ENCODE measurements at places on chromosomes 1 and 21.

DNA sequence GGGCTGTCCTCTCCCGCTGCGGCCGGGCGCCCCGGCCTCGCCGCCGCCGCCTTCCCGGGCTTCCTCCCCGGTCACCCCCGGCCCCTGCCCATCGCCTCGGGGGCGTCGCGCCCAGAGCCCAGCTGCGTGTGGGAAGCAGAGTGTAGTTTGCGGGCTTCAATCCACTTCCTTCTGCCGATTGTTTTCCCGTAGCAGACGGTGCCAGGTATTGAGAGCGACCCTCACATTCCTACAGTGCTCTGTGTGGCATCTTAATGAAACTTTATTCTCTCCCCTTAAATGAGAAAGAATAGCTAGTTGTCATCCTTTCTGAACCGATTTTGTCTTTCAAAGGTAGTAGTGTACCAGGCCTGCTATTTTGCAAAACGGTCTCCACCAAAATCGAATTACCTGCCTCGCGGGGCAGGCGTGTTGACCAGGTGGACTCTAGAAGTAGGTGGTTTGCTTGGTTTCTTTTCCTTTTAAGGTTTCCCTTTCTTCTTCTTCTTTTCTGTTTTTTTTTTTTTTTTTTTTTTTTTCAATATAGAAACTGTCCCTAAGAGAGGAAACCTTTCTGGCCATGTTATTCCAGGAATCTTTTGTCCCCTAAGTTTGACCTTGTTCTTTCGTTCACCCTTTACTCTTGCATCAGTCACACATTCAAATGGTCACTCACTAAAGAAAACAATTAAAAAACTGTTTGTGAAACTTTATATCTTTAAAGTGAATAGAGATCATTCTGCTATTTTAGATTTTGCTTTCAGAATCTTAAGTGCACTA is 881 bp downstream of the USP25 start:
- no peak for DNase-seq

- DNase-seq = no peak
Measured at GRCh38 chr1:244065960-244066388, 14.9 kb downstream of the ZBTB18 start.

DNA sequence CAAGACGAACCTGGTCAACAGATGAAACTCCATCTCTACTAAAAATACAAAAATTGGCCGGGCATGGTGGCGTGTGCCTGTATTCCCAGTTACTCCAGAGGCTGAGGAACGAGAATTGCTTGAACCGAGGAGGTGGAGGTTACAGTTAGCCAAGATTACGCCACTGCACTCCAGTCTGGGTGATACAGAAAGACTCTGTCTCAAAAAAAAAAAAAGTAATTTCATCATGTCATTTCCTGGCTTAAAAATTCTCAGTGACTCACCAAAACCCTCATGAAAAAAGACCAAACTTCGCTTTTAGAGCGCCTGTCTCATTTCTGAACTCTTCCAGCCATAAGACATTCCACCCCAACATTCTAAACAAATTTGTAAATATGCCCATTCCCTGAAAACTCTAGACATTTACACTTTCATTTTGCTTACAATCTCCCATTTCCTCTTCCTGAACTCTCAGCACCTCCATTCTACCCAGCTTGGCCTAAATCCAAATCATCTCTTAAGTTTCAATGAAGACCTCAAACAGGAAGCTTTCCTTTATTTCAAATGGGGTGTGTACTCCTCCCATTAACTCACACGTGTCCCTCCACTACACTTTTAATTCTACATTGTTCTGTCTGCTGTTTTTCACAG is 50.5 kb upstream of the PRRC2C start:
- no peak for DNase-seq

DNA sequence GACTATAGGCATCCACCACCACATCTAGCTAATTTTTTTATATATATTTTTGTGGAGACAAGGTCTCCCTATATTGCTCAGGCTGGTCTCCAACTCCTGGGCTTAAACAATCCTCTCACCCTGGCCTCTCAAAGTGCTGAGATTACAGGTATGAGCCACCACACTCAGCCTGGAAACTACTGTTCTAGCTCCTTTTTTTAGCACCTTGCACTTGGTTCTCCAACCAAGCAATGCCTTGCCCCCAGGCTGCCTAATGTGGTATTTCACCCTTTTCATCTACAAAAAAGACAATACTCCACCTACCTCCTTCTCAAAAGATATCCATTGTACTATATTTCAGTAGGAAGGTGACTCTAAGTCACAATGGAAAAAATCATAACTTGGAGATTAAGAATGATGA is 6.7 kb downstream of the ARNT start:
- DNase-seq = no peak

- no peak for DNase-seq
Measured at GRCh38 chr1:170618421-170618820, 45.5 kb upstream of the PRRX1 start.

DNA sequence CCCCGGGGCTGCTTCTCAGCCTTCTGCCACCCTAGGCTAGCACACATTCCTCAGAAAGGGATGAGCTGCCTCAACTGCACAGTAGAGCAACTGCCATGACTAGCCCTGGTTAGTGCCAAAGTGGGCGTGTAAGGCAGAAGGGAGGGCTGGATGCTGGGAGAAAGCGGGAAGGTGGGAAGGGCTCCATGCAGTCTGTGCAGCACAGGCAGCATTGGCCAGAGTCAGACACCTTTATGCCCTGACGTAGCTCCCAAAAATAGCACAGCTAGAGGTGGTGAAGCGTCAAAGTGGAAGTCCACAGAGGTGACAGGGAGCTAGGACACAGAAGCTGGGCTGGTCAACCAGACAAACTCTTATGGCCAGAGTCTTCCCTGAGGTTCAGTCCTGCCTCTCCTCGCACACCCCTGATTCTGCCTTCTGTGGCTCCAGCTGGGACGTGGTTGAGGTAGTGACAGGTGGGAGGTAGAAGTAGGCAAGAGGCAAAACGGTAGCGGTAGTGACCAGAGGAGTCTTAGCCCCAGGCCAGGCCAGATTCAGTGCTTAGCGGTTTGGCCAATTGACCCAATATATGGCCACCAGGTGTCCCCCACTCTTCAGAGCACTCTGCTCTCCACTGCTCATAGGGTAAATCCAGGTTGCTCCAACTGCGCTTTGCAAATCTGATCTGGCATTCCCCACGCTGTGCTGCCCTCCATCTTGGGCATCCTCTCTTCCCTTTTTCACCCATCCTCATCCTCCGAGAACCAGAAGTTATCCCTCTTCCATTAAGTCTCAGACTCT is 45.6 kb downstream of the DDX20 start:
- no peak for DNase-seq

GRCh38 chr21:38954588-38955004 is 148.9 kb downstream of the ETS2 start:
- DNase-seq = no peak

DNA sequence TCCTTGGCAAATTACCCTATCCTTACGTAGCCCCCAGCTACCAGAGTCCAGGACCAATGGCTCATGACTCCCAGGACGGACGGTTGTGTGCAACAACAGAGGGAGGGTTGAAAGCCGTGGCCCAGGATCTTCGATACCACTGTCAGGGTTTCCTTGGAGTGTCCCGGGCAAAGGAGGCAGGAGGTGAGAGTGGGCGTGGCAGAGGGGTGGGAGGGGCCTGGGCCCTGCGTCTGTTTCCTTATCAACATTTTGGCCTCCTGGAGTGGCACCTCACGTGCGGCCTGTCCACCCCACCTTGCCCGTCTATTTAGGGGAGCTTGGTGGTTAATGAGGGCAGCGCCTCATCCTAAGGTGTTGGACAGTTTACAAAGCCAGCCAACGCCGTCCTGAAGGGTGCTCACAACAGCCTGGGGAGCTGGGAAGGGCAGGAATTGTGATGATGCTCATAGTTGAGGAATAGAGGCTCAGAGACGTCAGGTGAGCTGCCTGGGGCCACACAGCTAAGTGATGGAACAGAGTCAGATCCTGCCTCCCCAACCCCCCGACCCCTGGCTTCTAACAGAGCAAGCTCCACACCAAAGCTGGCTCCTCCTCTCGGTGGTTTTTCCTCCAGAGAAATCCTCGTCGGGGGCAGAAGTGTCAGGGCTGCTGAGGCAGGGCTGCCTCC is 17.4 kb upstream of the ARHGEF10L start:
- no peak for DNase-seq

DNA sequence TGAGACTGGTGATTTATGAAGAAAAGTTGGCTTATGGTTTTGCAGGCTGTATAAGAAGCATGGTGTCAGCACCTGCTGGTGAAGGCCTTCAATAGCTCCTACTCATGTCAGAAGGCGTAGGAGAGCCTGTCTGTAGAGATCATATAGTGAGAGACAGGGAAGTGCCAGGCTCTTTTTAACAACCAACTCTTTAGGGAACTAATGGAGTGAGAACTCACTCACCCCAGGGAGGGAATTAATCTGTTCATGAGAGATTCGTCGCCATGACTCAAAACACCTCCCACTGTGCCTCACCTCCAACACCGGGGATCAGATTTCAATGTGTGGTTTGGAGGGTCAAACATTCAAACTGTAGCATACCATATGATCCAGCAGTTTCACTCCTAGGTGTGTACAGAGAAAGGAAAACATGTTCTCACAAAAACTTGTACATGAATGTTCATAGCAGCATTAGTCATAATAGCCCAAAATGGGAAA is 72.6 kb downstream of the TTC3 start:
- DNase-seq = no peak

GRCh38 chr1:210328032-210328745 is 513 bp upstream of the HHAT start:
- DNase-seq = no peak

DNA sequence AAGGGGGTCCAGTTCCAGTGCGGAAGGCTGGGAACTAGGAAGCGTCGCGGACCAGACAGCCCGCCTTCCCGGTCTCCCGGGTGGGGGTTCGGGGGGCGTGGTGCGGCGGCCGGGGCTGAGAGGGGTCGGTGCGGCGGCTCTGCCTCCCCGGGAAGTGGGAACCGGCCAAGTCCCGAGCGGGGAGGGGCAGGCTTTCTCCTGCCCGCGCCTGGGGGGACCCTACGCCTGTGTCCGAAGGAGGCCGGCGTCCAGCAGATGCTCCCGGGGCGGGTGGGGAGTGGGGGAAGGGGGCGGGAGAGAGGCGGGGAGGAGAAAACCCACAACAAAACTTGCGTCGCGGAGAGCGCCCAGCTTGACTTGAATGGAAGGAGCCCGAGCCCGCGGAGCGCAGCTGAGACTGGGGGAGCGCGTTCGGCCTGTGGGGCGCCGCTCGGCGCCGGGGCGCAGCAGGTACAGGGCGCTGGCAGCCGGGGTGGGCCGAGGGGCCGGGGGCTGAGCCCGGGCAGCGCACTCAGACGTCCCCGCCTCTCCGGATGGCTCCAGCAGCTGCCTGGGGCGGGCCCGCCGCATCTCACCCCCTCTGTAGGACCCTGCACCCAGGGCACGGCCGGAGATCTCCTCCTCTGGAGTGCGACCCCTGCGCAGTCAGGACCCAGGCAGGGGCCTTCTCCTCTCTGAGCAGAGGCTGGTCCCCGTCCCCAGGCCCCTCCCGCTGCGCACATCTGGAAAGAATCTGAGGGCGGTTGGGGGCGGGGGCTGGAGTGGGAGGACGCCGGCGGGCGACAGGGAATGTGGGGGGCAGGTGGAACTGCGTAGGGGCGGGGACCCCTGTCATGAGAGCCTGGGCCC is at the start of gene PODN:
TSS of gene PODN (plus strand) at position 355 of the 849 bp plus-strand sequence. CDS start 7,643 bp downstream, outside the sequence.
- no peak for DNase-seq

- DNase-seq = no peak
Measured at GRCh38 chr1:14769486-14770274, 171.2 kb downstream of the KAZN start.

DNA sequence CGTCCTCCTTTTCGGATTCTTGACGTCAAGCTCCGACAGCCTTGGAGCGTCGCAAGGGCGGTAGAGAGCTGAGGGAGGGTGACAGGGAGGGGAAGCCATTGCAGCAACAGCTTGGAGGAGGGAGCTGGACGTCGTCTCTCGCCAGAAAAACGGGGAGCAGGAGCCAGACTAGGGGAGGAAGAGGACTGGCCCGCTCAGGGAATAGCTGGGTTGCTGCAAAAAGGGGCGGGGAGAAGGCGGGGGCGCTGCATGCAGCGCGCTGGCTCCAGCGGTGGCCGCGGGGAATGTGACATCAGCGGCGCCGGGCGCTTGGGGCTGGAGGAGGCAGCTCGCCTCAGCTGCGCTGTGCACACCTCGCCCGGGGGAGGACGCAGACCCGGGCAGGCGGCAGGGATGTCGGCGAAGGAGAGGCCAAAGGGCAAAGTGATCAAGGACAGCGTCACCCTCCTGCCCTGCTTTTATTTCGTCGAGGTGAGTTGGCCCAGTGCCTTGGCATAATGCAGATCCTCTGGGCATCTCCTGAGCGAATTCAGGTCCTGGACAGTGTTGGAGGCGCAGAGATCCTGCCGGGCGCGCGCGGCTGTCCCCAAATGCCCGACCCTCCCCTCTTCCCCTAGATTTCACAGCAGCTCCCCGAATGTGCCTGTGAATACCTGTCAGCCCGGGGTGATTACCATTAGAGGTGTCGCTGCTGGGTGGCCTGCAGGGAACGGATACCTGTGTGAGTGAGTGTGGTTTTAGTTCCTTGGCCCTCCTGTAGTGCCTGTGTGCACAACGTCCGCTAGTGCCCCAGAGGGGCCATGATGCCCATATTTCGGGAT is at the start of gene PLPPR4:
TSS of gene PLPPR4 (plus strand) at position 292 of the 821 bp plus-strand sequence. CDS start at position 394, 102 bp downstream.
- no peak for DNase-seq

- DNase-seq = no peak
Measured at GRCh38 chr1:19734056-19734455, 65.7 kb downstream of the TMCO4 start.

- DNase-seq = no peak
Measured at GRCh38 chr1:151885479-151885878, 23.8 kb downstream of the THEM4 start.

- peak; percentile 20 for DNase-seq
Measured at GRCh38 chr21:45695086-45695485, 51.6 kb downstream of the PCBP3 start.

GRCh38 chr1:198437332-198437731 is 103.1 kb downstream of the ATP6V1G3 start:
- DNase-seq = no peak

DNA sequence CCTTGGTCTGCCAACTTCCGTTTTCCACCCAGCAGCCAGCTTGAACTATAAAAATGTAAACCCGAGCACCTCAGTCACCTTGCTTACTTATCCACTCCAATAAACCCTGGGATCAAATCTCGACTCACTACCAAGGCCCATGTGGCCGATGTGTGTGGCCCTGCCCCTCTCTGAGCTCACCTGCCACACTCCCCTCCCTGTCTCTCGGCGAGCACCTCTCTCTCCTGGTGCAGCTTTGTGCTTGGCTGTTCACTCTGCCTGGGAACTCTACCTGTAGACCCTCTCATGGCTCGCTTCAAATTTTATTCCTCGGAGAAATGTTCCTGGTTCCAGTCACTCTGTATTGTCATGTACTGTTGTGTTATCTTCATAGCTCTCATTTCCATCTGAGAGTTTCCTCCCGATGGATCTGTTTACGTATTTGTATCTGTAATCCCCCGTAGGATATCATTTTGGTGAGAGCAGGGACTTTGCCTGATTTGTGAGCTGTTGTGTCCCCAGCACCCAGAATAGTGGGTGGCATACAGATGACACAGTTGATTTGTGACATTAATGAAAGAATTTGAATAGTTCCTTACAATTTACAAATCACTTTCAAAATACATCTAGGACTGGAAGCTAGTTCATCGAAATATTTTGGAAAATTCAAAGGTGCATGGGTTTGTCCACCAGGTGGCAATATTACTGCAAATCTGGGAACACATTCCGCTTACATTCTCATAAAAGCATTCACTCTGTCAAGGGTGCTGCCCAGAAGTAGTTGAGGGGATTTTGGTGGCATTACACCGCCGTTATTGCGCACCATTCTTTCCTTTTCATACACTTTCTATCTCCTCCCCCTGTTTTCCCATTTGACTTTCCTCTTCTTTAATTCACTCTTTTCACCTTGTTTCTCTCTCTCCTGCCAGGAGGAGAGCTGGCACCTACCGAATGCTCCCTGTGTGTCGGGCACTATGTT is 95.3 kb downstream of the ABCA4 start:
- no peak for DNase-seq

Data from iPS DF 19.7 (cell line).